ENCODE measurements at places on chromosomes 7 and 10.

- DNase-seq = no peak
These were observed 318.5 kb downstream of the SH2D4B start for GRCh38 chr10:80856186-80856585.

DNA sequence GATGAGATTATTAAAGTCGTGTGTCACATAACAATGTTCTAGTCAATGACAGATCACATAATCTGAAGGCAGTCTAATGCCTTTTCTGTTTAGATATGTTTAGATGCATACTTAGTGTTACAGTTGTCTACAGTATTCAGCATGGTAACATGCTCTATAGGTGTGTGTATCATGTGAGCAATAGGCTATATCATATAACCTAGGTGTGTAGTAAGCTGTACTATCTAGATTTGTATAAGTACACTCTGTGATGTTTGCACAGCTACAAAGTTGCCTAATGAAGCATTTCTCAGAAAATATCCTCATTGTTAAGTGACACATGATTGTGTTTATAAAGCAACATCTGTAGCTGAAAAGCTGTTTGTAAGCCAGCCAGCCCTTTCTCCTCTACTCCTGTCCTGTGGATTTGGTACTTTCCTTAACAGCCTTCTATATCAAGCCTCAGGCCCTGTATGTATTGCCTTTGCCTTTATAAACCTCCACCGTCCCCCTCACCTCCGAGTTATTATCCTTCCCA is 6.3 kb downstream of the HECTD2 start:
- DNase-seq = no peak

DNA sequence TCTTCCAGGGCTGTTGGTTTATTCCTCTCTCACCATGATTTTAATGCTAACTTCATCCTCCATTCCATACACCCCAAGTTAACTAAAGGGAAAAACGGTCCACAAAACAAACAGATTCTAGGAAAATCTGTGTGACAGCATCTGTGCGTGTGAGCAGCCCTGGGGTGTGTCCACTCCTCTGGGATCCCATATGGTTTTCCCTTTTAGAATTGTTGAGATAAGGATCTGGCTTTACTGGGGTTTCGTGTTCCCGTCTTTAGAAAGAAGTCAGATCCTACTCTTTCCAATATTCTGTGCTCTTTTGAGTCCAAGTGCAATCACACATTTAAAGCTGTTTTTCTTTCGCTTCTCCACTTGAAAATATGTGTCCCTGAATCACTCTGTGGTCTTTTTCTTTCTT is 257.1 kb downstream of the KLF6 start:
- DNase-seq = no peak

DNA sequence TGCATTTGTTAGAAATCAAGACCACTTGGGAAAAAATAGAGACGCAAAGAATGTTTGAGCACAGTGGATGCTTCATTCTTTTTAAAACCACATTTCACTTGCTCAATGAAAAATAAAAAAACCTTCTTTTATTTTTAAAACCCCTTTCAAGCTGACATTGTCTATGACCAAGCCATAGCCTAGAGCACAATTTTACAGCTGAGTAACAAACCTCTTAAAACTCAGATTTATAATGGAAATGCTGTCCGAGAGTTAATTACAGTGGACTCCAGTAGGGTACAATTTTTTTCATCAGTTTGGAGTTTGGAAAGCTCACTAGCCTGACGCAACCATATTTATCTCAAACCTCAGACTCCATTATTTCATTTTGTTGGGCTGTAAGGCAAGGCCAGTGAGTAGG is 116.3 kb downstream of the RNLS start:
- no peak for DNase-seq

GRCh38 chr10:36531621-36532020 is 593.8 kb upstream of the ANKRD30A start:
- DNase-seq = no peak

DNA sequence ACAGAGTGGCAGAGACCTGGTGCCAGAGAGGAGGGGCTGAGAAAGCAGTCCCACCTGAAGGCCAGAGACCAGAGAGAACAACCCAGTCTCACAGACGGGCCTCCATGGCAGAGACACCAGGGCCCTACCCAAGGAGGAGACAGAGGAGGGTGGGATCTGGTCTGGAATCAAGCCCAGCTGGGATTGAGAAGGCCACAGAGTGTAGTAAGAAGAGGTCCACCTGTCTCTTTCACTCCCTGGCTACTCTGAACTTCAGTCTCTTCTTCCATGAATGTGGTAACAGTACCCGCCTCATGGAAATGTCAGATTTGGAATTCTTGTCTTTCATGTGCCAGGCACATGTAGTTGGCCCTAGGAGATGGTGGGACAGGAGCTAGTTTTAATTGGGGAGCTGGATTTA is 55.6 kb downstream of the CLIP2 start:
- DNase-seq = no peak

- DNase-seq = no peak
These were observed 124.6 kb upstream of the GLCCI1 start for GRCh38 chr7:7843972-7844371.

GRCh38 chr10:76697923-76698322 is 939.7 kb downstream of the KCNMA1 start:
- DNase-seq = no peak
